CD8-positive, alpha-beta memory T cell (primary cell): ENCODE measurements at places on chromosomes 4 and X.

DNA sequence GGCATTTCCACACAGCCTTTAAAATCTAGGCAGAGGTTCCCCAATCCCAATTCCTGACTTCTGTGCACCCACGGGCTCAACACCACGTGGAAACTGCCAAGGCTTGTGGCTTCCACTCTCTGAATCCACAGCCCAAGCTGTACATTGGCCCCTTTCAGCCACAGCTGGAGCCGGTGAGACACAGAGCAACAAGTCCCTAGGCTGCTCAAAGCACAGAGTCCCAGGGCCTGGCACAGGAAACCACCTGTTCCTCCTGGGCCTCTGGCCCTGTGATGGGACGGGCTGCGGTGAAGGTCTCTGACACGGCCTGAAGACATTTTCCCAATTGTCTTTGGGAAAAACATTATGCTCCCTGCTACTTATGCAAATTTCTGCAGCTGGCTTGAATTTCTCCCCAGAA lies 500.0 kb downstream of the FSTL5 start:
- no peaks in the 10 kb centered on the region for H3K27me3 ChIP-seq
- no peaks in the 10 kb centered on the region for H3K4me1 ChIP-seq
- H3K36me3 ChIP-seq, result no peaks in the 10 kb centered on the region
- no peak overlapping the region for H3K4me3 ChIP-seq
- DNase-seq, result no peak

GRCh38 chrX:63855896-63856295 lies 70.9 kb upstream of the ARHGEF9 start:
- no peaks in the 10 kb centered on the region for H3K36me3 ChIP-seq
- H3K4me3 ChIP-seq, result no peak overlapping the region
- no peaks in the 10 kb centered on the region for H3K4me1 ChIP-seq
- DNase-seq, result no peak
- H3K27ac ChIP-seq, result no peak overlapping the region

- no peaks in the 10 kb centered on the region for H3K36me3 ChIP-seq
- no peak overlapping the region for H3K27ac ChIP-seq
- no peak overlapping the region for H3K4me3 ChIP-seq
- no peaks in the 10 kb centered on the region for H3K4me1 ChIP-seq
Observed at GRCh38 chr4:5134620-5135019, 83.3 kb downstream of the STK32B start.

DNA sequence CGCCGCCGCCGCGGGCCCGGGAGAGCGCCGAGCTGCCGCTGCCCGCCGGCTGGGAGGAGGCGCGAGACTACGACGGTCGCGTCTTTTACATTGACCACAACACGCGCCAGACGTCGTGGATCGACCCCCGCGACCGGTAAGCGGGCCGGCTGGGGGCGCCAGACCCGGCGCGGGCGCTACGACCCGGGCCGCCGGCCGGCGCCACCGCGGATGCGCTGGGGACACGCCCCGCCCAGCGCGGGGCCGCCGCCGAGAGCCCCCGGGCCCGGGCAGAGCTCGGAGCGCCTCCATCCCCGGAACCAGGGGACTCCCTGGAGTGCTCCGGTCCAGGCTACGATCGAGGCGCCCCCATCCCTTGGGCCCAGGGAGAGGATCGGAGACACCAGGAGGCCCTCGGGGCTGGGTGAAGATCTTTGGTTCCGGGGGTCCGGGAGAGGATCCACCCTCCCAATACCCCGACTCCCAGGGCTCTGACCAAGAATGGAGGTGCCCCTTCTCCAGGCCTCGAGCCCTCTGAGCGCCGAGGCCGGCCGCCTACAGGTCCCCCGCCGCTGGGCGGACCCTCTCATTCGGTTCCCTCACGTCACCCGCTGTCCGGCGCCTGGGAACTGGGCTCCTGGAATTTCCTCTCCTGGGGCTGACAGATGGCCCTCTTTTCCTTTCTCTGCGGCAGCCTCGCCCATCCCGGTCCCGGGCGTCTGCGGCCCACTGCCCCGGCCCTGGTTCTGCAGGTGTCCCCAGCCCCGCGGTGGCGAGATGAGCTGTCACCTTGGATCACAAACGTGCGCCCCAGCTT lies 48.8 kb downstream of the CLDN34 start:
- peak; percentile 17 for DNase-seq
- no peak overlapping the region for H3K27ac ChIP-seq
- H3K4me3 ChIP-seq, result no peak overlapping the region
- no peaks in the 10 kb centered on the region for H3K36me3 ChIP-seq
- no peaks in the 10 kb centered on the region for H3K27me3 ChIP-seq

DNA sequence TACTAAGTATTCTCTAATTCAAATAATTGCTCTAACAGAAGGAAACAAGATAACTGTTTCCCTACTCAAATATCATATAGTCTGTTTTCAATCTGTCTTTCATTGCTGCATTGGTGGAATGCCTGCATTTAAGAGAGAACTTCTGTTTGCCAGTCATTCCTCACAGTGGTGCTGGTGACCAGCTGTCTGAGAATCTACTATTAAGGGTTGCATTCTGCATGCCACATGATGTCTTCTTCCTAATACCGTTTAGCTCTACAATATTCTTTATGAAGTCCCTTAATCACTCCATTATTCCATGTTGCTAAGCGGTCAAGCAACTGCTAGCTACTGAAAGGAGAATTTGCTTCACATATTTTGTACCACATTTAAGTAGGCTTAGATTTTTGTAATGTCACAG lies 167.1 kb upstream of the CENPE start:
- no peak overlapping the region for H3K27ac ChIP-seq
- no peak overlapping the region for H3K4me3 ChIP-seq

- no peak for DNase-seq
- H3K27ac ChIP-seq, result no peak overlapping the region
- no peaks in the 10 kb centered on the region for H3K36me3 ChIP-seq
- H3K4me1 ChIP-seq, result no peaks in the 10 kb centered on the region
- H3K27me3 ChIP-seq, result no peaks in the 10 kb centered on the region
- H3K4me3 ChIP-seq, result no peak overlapping the region
Observed at GRCh38 chr4:85955620-85956292, 404.1 kb downstream of the MAPK10 start.

- no peak overlapping the region for H3K4me3 ChIP-seq
- no peaks in the 10 kb centered on the region for H3K36me3 ChIP-seq
- no peak overlapping the region for H3K27ac ChIP-seq
- H3K4me1 ChIP-seq, result no peaks in the 10 kb centered on the region
Observed at GRCh38 chr4:126046081-126046614, 731.4 kb downstream of the FAT4 start.

GRCh38 chr4:48692897-48693296 lies 87.2 kb downstream of the FRYL start:
- H3K36me3 ChIP-seq, result no peaks in the 10 kb centered on the region
- H3K4me1 ChIP-seq, result peaks cover 3% of the 10 kb centered on the region
- DNase-seq, result no peak
- H3K27me3 ChIP-seq, result no peaks in the 10 kb centered on the region
- no peak overlapping the region for H3K27ac ChIP-seq

GRCh38 chr4:86894455-86894854 lies 2.2 kb upstream of the C4orf36 start:
- no peaks in the 10 kb centered on the region for H3K36me3 ChIP-seq
- no peak for DNase-seq
- no peak overlapping the region for H3K27ac ChIP-seq
- H3K4me1 ChIP-seq, result no peaks in the 10 kb centered on the region
- H3K4me3 ChIP-seq, result no peak overlapping the region

DNA sequence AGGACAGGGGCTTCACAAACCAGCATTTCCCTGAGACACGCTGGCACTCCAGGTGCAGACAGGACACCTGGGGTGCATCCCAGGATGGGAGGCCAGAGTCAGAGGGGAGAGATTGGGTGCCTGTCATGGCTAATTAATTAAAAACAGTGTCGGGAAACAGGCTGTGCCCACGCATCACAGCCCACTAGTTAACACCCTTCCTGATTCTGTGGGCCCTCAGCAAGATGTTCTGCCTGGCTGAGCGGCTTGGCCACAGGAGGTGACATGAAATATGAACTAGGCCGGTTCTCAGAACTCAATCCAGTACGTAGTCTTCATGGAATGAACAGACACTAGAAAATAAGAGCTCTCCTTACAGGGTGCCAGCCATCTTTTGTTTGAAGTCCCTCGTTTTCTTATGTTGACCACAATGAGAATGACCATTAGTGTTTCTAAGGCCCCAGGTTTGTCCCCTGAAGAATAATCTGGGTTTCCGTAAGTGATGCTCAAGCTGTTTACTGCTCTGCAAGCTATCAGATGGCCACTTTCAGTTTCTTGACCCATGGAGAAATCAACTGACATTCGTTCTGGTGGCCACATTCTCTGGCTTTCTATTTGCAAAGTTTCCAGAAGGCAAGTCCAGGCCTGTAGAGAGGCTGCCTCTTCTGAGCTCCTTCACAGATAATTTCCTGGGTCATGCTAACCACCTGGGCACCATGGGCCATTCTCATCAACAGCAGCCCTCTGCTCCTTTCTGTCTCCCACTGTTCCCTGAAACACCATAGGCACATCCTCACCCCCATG lies 72.3 kb downstream of the SLC34A2 start:
- no peak overlapping the region for H3K4me3 ChIP-seq
- H3K27ac ChIP-seq, result no peak overlapping the region
- H3K4me1 ChIP-seq, result no peaks in the 10 kb centered on the region
- H3K36me3 ChIP-seq, result no peaks in the 10 kb centered on the region

- no peaks in the 10 kb centered on the region for H3K4me1 ChIP-seq
- no peak overlapping the region for H3K4me3 ChIP-seq
- H3K36me3 ChIP-seq, result no peaks in the 10 kb centered on the region
- no peaks in the 10 kb centered on the region for H3K27me3 ChIP-seq
- no peak for DNase-seq
- no peak overlapping the region for H3K27ac ChIP-seq
Observed at GRCh38 chr4:128698386-128698785, 111.1 kb upstream of the JADE1 start.

DNA sequence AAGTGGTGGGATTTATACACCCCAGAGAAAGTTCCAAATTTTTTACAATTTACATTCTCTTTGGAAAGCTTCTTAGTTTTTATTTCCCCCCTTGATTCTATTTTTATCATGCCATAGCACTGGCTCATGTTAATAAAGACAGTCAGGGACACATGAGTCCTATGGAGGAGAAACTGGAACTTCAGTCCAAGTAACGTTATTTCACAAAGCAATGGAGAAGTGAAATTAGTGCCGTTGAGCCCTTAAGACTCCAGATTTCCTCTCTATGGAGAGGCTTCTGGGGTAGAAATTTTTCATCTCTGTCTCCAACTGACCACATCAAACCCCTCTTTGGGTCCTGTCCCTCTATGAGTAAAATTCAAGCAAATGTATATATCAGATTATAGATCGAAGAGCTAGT lies 12.8 kb upstream of the TASL start:
- no peak for DNase-seq
